ENCODE measurements at places on chromosomes 5 and 9.

GRCh38 chr5:154498591-154498990, 20.6 kb upstream of the HAND1 start:
- DNase-seq, result no peak

DNA sequence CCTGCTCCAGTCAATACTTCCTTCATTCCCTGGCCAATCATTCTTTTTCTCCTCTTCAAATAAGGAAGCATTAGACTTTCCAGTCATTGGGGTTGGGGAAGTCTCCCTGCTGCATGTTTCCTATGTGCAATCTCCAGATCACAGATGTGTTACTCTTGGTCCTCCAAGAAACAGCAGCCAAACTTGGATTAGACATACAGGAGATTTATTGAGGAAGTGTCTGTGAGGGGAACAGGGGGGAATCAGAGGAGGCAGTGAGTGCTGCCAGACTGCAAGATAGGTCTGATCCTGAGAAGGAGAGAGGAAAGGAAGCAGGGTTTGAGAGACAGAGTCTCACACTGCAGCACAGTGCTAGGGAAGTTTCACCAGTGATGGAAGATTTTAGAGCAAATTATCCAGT, 40.6 kb upstream of the SLIT3 start:
- DNase-seq, result no peak

DNA sequence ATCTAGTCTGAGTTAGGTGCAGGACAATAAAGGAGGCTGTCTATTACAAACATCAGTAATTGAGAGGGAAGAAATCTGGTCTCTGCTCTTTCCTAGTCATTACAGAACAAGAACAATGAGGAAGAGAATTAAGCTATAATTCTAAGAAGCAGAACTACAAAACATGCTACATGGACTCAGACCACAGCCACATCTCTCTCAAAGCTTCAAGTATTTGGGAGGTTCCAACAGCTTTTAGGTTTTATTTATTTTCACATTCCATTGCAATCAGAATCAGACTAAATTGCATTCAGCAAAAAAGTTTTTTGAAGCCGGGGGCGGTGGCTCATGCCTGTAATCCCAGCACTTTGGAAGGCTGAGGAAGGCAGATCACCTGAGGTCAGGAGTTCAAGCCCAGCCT, 1.1 kb upstream of the GRPEL2 start:
- DNase-seq, result no peak

GRCh38 chr5:132260714-132261551, 3.4 kb downstream of the PDLIM4 start:
- no peak for DNase-seq

- DNase-seq, result no peak
Measured at GRCh38 chr9:127977009-127977883, 3.5 kb downstream of the EEIG1 start.

GRCh38 chr5:112957036-112957808, 19.4 kb upstream of the DCP2 start:
- DNase-seq, result no peak

- DNase-seq, result no peak
Measured at GRCh38 chr5:107321906-107322305, 348.8 kb downstream of the EFNA5 start.

GRCh38 chr5:64625678-64626077, 64.6 kb upstream of the SHISAL2B start:
- DNase-seq, result no peak

DNA sequence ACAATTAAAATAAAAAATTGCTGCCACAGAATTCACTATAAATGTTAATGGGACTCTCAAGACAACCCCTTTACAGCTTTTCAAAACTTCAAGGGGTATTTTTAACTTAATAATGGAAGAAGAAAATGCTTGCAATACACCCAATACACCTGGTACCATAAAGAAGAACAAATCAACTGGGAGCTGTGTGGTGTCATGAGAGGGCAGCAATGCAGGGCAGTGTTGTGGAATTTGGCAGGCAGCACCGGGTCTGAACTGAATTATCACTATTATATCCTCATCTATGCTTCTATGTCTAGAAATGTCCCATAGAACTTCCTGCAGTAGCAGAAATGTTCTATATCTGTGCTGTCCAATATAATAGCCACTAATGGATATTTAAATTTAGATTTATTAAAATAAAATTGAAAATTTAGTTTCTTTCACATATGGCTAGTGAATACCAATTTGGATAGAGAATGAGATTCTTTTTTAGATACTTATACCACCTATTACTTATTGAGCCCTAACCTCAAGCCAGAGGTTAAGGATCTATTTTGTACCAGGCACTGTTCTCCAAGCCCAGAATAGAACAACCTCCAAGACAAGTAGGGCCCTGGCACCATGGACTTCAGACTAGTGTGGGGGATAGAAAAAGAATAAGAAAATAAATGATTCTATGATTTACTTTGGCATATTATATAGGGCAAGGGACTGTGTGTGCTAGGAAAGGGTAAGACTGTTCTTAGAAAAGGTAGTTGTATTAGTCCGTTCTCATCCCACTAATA, 265.3 kb downstream of the PDE4D start:
- no peak for DNase-seq
